ENCODE measurements at places on chromosomes 16 and 17. TPM values are rescaled to one million over a fixed set of nuclear protein-coding genes. Genes with fewer than 3 reads are reported as not detected.

DNA sequence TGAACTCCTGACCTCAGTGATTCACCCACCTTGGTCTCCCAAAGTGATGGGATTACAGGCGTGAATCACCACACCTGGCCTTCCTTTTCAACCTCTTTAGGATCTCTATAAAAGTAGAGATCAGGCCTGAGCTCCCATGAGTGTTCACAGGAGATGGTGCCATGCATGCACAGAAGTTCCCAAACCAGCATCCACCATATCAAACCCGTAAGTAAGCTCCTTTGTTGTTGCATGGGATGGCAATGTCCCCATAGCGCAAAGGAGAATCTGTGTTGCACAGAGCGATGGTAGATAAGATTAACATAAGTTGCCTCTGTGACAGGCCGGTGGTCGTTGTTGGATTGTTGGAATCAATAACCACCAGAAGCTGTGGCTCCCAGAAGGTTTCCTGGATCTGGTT, 34.8 kb upstream of the PPM1D start:
- DNase-seq: no peak

DNA sequence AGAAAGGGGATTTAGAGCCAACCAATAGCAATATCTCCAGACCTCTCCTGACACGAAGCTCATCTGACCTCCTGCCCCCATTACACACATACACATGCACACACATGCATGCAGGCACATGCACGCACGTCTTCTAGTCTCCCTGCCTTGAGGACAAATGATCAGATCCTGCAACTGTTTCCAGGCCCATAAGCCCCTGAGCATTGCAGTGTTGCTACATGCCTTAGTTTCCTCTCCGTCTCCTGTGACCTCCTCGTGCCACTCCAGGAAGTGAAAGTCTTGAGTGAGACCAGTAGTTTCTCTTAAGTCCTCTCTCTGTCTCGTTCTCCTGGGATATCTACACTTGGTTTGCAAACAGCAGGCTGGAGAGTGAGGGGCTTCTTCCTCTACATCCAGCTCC, 8.2 kb downstream of the CIITA start:
- no peak for DNase-seq

GRCh38 chr16:57151369-57151768, 34.5 kb downstream of the PSME3IP1 start:
- DNase-seq: no peak

DNA sequence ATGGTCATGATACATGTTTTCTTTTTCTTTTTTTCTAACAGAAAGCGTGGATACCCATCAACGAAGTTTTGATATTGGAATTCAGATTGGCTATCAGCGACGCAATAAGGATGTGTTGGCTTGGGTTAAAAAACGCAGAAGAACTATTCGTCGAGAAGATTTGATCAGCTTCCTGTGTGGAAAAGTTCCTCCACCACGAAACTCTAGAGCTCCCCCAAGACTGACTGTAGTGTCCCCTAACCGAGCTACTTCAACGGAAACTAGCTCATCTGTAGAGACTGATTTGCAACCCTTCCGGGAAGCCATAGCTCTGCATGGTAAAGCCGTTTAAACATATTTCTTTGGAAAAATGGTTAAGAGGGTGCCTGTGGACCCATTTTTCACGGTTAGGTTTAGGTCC, 11.5 kb downstream of the HAPSTR1 start:
- no peak for DNase-seq

- DNase-seq: no peak
These were observed 121.3 kb upstream of the GOT2 start for GRCh38 chr16:58855291-58855863.

- no peak for DNase-seq
These were observed 43.4 kb upstream of the IRX6 start for GRCh38 chr16:55280587-55280986.

- DNase-seq: no peak
These were observed 13.1 kb upstream of the GRB2 start for GRCh38 chr17:75418531-75418930.

- DNase-seq: no peak
These were observed 5.9 kb upstream of the BAIAP3 start for GRCh38 chr16:1327619-1327947.

The EMP2 gene
- total RNA-seq: 85.0 TPM

GRCh38 chr16:29644973-29645693, 17.9 kb upstream of the SPN start:
- DNase-seq: no peak

The CFAP20 gene
- 36.0 TPM for total RNA-seq

DNA sequence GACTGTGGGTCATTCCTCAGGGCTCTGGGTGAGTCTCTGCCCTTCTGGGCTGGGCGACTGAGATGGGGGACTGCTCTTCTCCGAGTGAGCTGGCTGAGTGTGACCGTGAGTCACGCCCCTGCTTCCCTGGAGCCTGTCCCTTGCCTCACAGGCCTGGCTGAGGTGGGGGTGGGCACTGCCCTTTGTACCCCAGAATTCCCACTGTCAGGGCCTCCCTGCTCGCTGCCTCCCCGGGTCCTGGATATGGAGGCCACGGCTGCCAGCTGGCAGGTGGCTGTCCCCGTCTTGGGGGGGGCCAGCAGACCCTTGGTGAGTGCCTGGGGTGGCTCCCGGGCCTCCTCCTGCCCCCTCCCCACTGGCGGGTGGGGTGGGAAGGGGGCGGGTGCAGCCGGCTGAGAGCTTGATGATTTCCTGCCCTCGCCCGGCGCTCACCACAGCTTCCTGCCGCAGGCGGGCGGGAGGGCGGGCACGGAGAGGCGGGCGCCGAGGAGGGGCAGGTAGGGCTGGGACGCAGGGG, at the start of gene LAT:
TSS of gene LAT (plus strand) at position 434 of the 517 bp plus-strand sequence. CDS start 366 bp downstream, outside the sequence.
- no peak for DNase-seq
